ENCODE measurements at places on chromosomes 5 and 9. TPM values are rescaled to one million over a fixed set of nuclear protein-coding genes. Genes with fewer than 3 reads are reported as not detected.

Gene GLDC
- polyA plus RNA-seq, result 0.44 TPM

DNA sequence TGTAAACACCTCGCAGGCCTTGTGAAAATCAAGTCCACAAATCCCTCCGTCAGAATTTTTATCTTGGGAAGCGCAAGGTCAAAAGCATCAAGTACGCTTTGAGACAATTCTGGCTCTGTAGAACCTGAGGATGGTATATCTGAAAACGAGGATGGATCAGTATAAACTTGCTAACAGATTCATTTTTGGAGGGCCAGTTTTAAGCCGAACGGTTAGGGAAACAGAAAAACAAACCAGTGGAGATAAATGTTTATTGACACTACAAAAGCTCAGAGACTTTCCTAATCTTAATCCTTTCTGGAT is 352 bp upstream of the PGGT1B start:
- no peak for DNase-seq

- no peak for DNase-seq
These were observed 25.3 kb downstream of the ARRDC3 start for GRCh38 chr5:91357806-91358205.

Gene TMEM141
- 51.5 TPM for polyA plus RNA-seq

Gene SPATA24
- polyA plus RNA-seq, result 4.5 TPM

- DNase-seq, result no peak
These were observed 5.3 kb upstream of the UBLCP1 start for GRCh38 chr5:159257629-159258283.

Gene PCDHB13
- 0.16 TPM for polyA plus RNA-seq

DNA sequence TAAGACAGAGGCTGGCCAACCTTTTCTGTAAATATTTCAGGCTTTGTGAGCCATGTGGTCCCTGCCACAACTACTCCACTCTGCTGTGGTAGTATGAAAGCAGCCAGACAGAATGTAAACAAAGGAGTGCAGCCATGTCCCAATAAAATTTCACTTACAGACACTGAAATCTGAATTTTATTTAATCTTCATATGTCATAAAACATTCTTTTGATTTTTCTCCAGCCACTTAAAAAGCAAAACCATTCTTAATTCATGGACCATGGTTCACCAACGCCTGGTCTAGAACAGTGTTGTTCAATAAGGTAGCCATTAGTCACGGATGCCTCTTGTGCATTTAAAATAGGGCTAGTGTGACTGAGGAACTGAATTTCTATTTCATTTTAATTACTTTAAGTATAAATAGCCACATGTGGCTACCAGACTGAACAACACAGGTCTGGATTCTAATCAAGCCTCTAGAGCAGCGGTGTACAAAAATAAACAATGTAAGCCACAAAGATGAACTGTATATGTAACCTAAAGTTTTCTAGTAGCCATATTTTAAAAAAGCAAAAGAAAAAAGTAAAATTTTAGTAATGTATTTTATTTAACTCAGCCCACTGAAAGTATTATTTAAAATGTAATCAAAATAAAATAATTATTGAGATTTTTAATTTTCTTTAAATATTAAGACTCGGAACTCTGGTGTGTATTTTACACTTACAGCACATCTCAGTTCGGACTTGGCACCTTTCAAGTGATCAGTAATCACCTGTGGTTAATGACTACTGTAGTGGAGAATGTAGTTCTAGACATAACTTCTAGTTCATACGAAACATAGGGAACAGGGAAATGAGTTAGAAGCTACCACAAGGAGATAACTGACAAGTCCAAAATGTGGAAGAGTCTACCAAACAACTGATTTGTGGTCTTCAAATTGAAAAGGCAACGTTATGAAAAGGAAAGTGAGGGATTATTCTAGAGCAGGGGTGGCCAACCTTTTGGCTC is 14.3 kb downstream of the GEMIN5 start:
- DNase-seq, result peak; percentile 86

Gene TCERG1
- polyA plus RNA-seq, result 35.9 TPM

Gene DENND1A
- polyA plus RNA-seq, result 24.0 TPM

DNA sequence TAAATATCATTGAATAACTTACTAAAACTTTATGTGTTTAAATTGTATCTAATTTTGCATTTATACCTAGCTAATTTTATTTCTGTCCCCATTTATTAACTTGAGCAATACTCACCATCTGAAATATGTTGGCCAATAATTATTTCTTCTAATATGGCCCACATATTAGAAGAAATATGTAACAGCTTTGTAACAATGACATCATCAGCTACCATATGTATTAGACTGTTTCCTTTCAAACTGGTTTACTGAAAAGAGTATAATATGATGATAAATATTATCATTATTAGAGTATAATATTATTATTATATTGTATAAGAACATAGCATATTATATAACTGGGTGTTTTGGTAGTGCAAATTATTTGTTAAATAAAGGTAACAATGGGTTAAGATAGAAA is 220.5 kb downstream of the FBXL7 start:
- DNase-seq, result no peak

DNA sequence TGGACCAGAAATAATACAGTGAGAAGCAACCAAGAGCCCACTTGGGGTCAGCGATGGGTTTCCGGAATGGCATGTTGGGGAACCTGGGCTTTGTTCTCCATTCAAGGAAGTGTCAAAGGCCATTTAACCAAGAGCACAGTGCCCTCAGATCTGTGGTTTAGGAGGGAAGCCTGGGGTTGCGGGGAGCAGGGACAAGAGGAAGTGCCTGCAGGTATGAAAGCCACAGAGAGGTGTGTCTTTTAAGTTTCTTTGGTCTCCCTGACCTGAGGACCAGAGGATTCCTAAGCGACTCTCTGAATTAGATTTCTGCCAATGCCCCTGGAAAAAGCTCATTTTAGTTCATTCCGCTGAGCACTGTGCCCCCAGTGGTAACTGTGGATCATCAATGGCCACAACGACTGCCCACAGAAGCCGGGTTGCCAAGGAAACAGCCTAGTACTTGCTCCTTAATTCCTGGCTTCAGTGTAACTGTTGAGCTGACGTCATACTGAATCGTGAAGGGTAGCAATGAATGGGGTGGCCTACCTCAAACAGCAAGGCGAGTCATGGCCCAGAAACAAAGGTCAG is 107.3 kb upstream of the SPIN1 start:
- no peak for DNase-seq

Gene MAN2A1
- polyA plus RNA-seq, result 18.4 TPM

Gene ACOT12
- polyA plus RNA-seq, result 0.18 TPM

Gene HK3
- polyA plus RNA-seq, result not detected

Gene CDH9
- not detected for polyA plus RNA-seq

DNA sequence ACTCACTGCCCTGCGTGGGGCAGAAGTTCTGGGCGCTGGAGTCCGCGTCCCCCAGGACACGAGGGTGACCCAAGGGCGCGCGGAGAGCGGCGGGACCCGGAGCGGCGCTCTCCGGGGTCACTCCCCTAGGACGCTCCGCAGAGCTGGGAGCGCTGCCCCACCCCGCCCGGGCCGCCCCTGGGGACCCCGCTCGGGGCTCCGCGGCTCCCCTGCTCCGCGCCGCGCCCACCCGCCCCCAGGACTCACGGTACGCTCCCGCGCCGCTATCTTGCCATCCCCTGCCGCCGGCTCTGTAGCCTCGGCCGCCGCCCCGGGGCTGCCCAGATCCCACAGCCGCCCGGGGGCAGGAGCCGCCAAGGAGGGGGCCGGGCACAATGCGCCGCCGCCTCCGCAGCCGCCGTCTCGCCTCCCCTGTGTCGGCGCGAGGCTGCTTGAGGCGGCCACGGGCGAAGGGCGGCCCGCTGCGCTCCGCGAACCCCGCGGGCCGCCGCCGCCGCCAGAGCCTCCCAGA is 303 bp downstream of the LIFR start:
- no peak for DNase-seq

Gene SPINK13
- polyA plus RNA-seq, result not detected

DNA sequence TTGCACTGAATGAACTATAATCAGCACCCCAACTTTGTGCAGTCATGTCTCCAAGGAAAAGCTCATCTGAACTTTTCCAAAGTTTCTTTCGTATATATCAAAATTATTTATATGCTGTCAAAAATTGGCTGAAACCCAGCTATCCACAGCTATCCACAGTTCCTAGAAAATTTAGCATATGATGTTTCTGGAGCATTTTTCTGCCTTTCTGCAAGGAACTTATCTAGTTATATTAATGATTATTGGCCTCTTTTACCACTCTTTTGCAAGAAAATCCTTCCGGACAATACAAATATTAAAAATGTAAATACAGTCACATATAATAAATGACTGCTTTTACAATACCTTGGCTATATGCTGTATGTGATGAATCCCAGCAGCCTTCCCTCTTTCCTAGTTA is 270.2 kb downstream of the TMEM167A start:
- DNase-seq, result no peak

Gene PPWD1
- 8.7 TPM for polyA plus RNA-seq

Gene UGT3A1
- not detected for polyA plus RNA-seq

Gene PCDHA4
- 0.25 TPM for polyA plus RNA-seq

DNA sequence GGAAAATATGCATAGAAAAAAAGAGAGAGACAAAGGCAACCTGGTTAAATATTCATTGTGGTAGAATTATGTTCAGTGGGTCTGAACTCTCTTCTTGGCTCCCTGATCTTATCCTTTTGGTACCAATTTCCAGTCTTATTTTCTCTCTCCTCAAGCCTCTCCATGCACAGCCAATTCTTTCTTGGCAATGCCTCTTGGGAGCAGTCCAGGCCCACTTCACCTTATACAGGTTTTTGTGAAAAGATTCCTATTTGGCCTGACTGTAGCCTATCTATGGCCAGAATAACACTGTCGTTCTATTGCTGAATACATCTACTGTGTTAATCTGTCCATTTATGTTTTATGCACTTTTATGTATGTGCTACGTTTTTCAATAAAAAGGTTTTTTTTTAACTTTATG is 2.7 kb downstream of the ELOVL7 start:
- no peak for DNase-seq

Gene SHC3
- 1.3 TPM for polyA plus RNA-seq

GRCh38 chr5:114695292-114695904 is 333.5 kb downstream of the KCNN2 start:
- no peak for DNase-seq

Gene RNF183
- not detected for polyA plus RNA-seq

GRCh38 chr5:37005946-37006540 is 129.5 kb downstream of the NIPBL start:
- DNase-seq, result no peak

Gene SMIM33
- polyA plus RNA-seq, result not detected

DNA sequence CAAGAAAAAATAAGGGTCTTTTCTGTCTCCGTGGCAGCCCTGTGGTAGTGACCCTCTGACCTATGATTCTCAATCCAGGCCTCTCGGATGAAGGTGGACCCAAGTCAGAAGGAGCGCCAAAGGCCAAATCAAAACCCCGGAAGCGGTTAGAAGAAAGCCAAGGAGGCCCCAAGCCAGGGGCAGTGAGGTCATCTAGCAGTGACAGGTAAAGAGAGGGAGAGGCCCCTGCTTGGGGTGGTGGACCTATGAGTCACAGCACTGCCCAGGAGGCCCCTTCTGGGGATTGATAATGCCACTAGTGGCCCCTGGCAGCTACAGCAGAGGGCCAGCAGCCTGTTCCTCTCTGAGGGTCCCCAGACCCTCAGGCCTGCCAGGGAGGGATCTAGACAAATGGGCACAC is 6.4 kb upstream of the SLC2A8 start:
- no peak for DNase-seq

DNA sequence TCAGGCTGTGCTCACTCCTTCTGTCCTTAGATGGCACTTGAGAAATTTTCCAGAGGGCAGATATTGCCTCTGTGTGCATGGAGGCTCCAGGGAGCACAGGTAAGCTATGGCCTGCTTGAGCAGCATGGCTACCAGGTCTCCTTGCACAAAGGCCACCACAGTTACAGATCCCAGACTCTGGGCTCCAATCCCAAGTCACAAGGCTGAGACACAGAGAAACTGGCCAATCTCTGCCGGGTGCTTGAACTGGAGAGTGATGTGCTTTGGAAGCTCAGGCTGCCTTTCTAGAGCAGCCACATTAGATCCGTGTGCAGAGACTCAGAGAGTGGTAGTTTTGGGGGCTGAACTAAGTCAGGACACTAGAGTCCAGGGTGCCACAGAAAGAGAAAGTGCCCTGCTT is 145.7 kb downstream of the SEMA6A start:
- DNase-seq, result no peak

- no peak for DNase-seq
These were observed 54.6 kb downstream of the MARCHF3 start for GRCh38 chr5:126975796-126976195.

GRCh38 chr5:96934708-96935558 is 947 bp upstream of the LNPEP start:
- DNase-seq, result peak; percentile 58

Gene C1QTNF3
- polyA plus RNA-seq, result 2.2 TPM

GRCh38 chr9:131961496-131961880 is 118.2 kb downstream of the MED27 start:
- DNase-seq, result no peak

All from BJ (cell line).